ENCODE measurements at places on chromosomes 1 and 21.

DNA sequence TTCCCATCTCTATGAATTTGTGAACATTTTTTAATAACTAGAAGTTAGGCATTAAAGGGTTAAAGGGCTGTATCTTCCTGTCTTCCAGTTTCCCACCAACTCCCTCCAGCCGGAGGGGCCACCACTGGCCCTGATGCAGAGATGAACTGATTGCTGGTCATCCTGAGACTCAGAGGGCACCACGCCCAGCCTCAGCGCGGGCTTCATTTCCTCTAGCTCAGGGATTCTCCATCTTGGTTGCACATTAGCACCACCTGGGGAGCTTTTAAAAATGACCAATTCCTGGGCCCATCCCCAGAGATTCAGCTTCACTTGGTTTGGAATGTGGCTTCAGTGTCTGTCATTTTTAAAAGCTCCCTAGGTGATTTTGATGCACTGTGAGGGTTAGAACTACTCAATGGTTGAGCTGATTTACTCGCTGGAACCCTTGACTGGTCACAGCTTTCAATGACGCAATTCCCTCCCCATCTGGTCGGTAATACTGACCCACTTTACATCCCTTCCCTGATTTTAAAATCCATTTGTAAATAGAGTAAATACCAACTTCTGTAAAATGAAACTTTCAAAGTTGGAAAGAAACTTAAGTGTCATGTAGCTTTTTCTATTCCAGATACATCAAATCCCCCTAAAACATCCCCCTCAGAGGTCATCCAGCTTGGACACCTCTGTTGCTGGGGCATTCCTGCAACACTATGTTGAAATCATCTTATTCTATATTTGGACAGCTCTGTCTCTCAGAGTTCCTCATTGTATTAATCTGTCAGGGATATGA, 5.1 kb downstream of the NAV1 start:
- DNase-seq, result no peak

GRCh38 chr1:26961826-26962225, 1.6 kb upstream of the KDF1 start:
- no peak for DNase-seq

DNA sequence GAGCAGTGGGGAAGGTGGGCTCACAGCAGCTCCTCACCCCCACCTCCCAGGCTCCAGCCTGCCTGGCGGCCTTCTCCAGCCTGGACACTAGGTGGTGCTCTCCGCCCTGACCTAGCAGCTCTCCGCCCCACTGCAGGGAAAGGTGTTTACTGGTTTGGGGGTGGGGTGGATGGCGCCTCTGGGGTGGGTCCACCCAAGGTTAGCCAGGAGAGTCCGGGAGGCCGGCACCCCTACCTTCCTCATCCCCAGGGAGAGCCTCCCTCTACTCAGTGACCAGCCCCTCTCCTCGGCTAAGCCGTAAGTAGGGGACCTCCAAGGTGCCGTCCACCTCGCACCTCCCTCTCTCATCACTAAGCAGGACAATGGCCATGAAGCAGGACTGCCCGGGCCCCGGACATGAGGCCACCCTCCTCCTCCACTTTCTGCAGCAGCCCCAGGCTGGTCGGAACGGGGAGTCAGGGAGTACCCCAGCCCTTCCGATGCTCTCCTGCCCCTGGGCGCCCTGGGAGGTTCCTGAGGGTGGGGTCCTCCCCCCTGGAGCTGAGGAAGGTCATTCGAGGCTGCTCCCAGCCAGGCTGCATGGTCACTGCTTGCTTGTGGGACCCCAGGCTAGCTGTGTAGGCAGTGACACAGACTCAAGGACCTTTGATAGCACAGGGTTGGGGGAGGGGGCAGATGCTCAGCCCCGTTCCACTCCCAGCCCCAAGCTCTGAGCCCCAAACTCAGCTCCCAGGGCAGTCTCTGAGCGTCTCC, 101.4 kb upstream of the VAMP3 start:
- DNase-seq, result peak; percentile 31

- DNase-seq, result no peak
These were observed 375.2 kb downstream of the KCNH1 start for GRCh38 chr1:210758761-210759160.

- no peak for DNase-seq
These were observed 31.4 kb downstream of the KCND3 start for GRCh38 chr1:111958075-111958474.

GRCh38 chr1:34726861-34727260, 28.0 kb upstream of the GJB5 start:
- no peak for DNase-seq

DNA sequence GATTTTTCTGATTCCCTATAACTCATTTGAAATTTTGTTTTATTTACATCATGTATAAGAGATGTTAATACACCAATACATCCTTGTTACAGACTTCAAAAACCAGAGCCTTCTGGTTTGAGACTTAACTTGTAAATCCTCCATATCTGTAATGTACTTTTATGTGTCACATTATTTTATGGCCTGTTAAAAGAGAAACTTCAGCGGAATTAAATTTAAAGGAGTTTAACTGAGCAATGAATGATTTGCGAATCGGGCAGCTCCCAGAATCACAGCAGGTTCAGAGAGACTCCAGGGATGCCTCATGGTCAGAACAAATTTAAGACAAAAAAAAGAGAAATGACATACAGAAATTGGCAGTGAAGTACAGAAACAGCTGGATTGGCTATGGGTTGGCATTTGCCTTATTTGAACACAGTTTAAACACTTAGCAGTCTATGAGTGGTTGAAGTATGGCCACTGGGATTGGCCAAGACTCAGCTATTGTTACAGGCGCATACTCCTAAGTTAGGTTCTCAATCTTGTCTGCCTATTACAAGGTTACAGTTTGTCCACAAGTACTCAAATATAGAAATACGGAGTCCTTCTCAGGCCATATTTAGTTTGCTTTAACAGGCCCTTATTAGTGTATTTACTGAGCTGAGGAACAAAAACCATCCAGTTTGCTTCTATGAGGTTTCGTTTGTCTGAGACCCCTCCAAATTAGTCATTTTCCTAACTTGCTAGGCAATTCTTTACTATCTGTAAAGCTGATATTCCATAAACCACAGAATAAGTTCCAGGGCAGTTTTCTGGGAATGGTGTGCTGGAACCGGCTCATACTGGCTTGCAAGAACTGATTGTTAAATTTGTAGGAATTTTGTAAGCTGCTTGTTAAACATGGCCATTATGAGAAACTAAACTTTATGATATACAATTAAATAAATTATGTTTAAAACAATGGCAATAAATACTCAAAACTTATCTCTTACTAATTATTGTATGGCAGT, 56.2 kb upstream of the WDR26 start:
- DNase-seq, result no peak

- no peak for DNase-seq
These were observed 553.9 kb downstream of the DPYD start for GRCh38 chr1:97366984-97367383.

- no peak for DNase-seq
These were observed 118.1 kb downstream of the NGF start for GRCh38 chr1:115219927-115220326.

DNA sequence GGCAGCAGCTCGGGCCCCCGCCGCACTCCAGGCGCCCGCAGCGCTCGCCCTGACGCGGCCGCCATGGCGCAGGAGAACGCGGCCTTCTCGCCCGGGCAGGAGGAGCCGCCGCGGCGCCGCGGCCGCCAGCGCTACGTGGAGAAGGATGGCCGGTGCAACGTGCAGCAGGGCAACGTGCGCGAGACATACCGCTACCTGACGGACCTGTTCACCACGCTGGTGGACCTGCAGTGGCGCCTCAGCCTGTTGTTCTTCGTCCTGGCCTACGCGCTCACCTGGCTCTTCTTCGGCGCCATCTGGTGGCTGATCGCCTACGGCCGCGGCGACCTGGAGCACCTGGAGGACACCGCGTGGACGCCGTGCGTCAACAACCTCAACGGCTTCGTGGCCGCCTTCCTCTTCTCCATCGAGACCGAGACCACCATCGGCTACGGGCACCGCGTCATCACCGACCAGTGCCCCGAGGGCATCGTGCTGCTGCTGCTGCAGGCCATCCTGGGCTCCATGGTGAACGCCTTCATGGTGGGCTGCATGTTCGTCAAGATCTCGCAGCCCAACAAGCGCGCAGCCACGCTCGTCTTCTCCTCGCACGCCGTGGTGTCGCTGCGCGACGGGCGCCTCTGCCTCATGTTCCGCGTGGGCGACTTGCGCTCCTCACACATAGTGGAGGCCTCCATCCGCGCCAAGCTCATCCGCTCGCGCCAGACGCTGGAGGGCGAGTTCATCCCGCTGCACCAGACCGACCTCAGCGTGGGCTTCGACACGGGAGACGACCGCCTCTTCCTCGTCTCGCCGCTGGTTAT, 2.8 kb downstream of the KCNJ9 start:
- DNase-seq, result peak; percentile 69

- DNase-seq, result no peak
These were observed 18.3 kb upstream of the PPIE start for GRCh38 chr1:39720094-39720999.

DNA sequence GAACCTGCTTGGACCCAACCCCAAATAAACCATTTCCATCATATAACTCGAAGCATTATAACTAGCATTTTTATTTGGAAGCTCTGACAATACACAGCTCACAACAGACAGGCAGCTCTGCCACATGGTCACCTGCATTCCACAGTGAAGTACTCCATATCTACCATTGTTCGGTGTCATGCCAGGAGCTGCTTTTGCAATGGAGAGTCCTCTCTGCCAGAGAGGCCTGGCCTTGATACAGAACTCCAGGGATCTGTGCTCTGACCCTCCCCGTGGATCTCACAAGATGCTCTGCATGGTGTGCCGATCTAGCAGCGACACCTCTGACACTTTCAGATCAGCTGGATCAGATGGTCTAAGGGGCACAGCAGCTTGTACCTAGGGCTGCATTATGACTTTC, 109.6 kb downstream of the SYF2 start:
- no peak for DNase-seq

DNA sequence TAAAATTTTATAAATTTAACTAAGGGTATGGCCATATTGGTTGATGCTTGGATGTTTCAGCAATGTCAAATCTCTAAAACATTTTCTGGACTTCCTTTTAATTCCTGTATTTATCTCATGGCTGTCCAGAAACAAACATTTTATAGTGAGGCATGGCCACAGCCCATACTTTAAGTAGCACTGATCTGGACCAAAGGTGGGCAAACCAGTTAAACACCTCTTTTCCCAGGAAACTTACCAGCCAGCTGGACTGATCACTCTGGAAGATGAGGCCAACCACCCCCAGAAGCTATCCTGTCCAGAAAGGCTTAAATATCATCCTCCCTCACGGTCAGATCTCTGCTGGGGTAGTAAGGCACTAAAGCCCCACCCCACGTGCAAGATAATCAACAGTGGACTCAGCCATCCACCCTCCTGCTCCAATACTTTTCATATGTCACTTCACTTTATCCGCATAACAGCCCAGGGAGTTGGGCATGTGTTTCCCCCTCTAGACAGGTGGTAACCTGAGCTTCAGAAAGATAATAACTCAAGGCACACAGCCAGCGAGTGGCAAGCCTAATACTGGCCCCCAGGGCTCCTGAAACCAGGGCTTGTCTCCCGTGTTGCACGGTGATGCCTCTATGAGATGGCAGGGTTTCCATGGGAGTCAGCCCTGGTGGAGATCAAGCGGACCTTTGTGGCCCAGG, 120.5 kb upstream of the NGF start:
- no peak for DNase-seq

DNA sequence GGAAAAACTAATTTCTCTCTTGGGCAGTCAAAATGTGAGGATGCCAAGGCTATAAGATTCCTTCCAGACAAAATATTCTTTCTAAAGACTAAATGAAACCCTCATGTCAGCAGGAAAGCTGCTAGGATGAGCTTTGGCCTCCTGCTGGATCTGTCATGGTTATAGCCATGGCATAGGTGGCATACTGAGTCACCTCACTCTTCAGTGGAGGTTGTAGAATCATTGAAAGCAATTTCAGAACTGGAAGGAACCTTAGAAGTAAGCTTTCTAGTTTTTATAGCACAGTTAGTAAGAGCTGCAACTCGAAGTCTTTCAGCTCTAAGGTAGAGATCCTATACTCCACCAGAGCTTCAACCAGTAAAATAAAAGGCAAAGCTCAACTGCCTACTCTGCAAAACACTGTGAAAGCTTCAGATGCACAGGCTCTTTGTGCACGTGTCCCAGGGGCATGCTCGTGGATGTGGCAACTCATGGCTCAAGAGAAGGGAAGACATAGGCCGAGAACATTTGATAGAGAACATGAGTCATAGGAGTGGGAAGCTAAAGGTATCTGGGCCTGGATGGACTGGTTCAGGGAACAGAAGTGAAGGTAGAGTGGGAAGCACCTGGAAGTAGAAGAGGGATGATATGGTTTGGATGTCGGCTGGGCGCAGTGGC, 5.8 kb downstream of the AVPR1B start:
- DNase-seq, result no peak

DNA sequence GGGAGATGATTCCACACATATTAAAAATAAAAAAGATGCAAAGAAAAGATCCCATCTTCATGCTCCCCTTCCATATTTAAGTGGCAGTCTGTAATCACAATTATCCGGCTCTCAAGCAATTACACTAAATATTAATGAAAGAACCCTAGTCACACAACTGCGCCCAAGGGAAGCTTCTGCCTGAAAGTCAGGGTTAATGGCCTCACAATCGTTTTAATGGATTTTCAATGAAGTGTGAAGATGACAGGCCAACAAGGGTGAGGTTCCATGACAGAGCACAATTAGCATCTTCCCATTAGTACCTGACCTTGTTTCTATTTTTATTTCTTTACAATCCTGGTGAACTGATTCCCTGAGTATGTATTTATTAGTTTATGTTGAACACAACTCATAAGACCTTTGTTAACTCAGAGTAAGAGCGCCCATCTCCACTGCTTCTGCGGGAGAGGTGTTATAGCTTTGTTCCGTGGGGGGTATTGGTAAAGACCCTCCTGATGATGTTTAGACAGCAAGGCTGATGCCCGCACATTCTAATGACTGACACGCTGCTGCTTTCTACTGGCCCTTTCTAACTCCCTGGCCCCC, 80.9 kb downstream of the IER5 start:
- no peak for DNase-seq

GRCh38 chr1:242017580-242018233, 18.8 kb upstream of the MAP1LC3C start:
- DNase-seq, result peak; percentile 4

GRCh38 chr1:117047271-117047670, 12.9 kb upstream of the TTF2 start:
- no peak for DNase-seq

GRCh38 chr1:230744382-230744781, 2.8 kb upstream of the CAPN9 start:
- DNase-seq, result no peak

DNA sequence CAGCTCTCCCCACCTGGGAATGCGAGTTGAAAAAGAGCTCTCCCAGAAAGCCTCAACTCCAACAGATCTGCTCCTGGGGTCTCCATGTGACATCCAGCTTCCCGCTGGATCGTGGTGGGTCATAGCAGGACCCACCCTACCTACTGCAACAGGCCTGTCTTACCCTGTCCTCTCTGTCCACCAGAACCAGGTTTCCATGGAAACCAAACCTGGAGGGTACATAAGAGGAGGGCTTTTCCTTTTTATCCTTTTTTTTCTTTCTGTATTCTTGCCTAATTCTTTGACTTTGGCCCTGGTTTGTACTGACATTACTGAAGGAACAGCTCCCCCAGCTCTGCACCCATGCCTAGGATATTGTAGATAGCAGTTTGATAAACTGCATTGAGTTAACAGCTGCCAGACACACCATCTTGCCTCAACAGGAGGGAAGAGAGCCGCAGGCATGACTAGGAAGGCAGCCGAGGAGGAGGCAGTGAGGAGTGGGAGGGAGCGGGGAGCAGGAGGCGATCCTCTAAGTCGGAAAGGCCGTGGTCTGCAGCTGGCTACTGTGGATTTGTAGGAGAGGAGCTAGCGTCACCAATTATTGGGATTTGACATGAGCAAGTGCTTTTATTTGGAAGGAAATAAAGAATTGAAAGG, 9.7 kb upstream of the FMOD start:
- DNase-seq, result no peak

- no peak for DNase-seq
These were observed 78.2 kb downstream of the OLFML2B start for GRCh38 chr1:161945306-161946060.

Measured in T-helper 1 cell (primary cell).